ENCODE measurements at places on chromosomes 2 and 18.

GRCh38 chr2:180442860-180443644 lies 436.0 kb upstream of the CWC22 start:
- no peak for DNase-seq

DNA sequence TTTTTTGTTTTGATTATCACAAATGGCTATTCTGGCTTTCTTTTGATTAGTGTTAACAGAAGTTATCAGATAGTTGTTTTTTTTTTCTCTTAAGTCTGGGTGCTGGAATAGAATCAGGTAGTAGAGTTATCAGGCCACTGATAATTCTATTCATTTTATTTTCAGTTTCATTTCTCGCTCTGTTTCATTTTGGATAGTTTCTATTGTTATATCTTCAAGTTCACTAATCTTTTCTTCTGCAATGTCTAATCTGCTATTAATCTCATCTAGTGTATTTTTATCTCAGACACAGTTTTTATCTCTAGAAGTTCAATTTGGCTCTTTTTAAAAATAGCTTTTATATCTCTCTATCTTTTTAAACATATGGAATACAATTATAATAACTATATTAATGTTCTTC lies 241.8 kb upstream of the EPC2 start:
- no peak for DNase-seq

GRCh38 chr2:157233506-157233905 lies 24.0 kb upstream of the GALNT5 start:
- DNase-seq, result no peak

DNA sequence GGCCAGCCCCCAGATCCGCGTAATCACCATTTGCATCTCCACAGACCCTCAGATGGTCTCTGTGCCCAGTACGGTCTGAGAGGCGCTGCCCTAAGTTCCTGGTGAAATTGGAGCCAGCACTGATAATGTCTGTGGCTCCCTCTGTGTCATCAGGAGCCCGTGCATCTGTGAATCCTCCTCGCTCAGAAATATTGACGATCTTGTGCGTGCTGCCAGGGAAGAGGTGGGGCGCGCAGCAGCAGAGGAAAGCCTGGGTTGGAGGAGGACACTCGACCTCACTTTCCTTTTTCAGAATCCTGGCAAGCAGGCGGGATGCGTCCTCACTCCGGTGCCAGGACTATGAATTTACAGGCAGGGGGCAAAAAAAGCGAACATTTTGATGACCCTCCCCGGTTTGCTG lies 686.1 kb upstream of the SALL3 start:
- DNase-seq, result no peak

- DNase-seq, result no peak
These were observed 34.7 kb downstream of the KIDINS220 start for GRCh38 chr2:8802741-8803140.

GRCh38 chr2:29821591-29821990 lies 99.8 kb downstream of the ALK start:
- DNase-seq, result no peak

DNA sequence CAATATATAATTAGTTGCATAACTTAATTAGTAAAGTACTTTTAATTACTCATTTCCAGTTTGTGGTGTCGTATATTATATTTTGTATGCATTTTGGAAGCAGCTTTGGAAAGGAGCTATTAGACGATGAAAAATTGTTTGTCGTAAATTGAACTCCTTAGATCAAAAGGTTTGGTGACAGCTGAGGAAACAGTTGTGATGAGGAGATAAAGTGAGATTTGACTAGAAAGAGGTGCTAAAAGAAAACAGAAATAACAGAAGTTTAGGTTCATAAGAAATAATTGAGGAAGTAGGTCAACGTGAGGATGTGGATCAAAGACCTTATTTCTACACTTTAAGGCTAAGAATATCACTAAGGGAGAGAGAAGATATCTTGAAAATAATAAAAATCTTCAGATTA lies 141.9 kb upstream of the NETO1 start:
- no peak for DNase-seq

DNA sequence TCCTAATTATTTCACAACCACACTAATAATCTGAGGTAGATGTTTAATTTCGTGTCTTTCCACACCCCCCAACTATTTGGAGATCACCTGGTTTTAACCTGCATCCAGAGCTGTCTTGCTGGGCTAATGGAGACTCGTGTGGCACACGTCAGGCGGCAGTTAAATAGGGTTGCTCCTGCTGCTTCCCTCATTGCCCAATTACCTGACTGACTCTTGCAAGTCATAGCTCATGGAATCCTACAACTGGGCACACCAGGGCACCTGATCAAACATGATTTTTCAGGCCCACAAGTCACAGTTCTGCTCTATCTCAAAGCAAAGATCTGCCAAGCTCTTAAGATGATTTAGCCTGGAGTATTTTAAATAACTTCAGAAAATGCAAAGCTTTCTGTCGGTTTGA lies 1430.4 kb upstream of the ACVR2A start:
- no peak for DNase-seq

DNA sequence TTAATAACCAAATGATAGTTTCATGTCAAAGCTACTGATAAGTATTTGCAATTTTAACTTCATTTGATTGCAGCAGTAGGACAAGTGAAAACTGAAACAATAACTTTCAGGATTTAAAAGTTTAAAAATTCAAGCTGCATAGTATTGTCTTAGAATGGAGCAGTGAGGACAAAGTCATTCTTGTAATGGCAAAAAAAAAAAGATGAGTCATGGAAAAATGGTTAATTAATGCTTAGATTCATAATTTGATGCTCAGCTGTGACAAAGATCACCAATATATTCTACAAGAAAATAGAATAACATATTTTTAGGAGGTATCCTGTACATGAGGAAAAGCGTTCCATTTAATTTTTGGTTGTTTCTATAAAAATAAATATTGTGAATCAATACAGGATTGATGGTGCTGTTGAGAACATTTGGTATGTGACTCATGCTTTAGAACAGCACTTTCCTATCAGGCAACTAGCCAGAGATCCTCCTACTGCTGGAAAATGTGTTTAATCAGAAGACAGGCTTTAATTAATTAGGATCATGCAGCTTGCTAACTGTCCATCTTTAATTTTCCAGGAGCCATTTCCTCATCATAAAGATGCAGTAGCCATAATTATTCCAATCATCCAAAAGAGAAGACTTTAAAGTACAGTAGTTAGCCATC lies 239.0 kb upstream of the MMADHC start:
- DNase-seq, result no peak

GRCh38 chr2:219783359-219783975 lies 156.0 kb downstream of the SLC4A3 start:
- no peak for DNase-seq

DNA sequence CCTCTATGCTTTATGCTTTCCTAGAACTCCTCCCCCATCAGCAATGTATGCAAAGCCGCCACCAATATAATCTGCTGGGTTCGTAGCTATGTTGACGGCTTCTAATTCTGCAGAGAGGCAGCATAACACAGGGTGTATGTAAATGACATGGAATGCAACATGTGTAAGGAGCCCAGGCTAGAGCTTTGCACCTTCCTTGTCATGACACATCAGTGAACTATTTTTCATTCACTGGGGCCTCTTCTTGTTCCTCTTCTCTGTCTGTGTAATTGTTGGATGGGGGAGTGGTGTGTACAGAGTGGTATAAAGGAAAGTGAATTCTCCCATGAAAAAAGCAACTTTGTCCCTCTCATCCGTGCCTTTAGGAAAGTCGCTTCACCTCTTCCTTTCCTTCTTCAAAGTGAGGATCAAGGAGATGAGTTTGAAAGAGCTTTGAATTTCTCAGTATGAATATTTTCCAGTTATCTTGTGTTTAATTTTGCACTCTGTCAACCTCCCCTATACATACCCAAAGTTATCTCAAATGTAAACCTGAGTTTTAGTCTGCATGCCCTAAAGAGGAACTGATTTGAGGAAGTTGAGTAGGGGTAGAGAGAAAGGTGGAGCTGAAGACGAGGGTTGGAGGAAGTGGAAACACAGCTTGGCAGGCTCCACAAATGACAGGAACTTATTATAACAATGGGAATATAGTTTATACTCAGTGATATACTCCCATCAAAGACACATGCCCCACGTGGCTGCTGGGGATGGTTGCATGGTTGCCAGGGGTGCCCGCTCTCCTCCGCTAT lies 74.9 kb upstream of the ARL4C start:
- DNase-seq, result no peak

DNA sequence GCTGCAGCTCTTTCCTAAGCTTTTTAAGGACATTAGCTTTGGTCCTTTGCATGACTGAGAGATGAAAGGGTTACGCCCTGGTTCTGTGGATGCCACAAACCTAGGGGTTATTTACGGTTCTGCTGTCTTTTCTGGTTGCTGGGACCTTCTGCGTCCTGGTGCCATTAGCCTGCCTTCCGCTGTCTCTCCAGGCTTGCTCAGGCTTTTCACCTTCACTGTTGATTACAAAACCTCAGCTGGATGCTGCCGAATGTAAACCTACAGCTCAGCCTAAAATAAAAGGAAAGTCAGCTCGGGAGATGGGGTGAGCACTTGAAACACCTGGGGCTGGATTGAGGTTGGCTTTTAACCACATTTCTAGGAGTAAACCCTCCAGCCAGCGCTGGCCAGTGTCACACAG lies 130.9 kb upstream of the ARHGAP28 start:
- no peak for DNase-seq

DNA sequence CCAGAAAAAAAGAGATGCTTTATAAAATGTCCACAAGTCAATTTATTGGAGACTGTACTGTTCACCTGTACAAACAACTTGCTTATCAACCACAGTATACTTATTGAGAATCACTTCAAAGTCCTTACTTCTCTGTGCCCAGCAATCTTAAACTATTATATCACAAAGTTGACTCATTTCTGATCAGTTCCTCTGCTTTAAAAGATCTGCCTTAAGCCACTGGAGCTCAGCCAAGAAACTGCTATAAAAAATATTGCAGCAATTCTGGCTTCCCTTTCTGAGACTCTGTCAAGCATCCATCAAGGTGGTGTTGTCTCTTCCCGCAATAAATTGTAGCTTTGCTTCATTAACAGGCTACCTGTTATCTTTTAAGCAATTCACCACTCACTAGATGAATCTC lies 375.2 kb upstream of the SPHKAP start:
- DNase-seq, result no peak

GRCh38 chr2:186725783-186726182 lies 31.9 kb downstream of the FAM171B start:
- no peak for DNase-seq

GRCh38 chr2:128302011-128302743 lies 16.5 kb downstream of the HS6ST1 start:
- DNase-seq, result no peak

GRCh38 chr2:175929850-175930249 lies 72.2 kb downstream of the LNPK start:
- DNase-seq, result no peak

DNA sequence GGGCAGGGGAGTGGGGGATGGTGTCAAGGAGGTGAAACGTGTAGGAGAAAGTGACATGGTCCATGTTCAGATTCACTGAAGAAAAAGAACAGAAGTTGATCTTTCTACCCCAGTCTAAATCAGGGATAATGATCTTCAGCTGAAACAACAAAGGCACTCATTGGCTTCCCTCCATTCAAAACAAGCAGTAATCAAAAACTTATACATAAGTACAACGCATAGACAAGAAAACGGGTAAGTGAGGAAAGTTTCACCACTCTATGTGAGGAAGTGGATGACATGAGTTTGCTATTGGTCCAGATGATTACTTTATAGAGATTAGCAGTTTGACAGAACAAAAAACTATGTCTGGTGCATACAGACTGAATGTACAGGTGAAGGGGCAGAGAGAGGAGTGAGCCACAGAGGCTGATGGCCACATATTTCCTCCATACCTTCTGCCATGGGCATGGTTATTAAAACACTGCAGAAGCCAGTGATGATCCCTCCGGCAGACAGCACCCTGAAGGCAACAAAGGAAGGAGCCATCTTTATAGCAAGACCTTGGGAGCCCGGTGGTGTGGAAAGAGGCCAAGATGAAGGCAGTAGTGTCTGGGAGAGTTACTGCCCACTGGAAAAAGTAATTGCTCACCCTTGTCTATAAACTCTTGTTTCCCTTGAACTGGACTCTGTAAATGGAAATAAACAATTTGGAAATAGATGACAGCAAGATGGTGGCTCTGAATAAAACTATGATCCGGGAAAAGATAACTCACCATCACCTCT lies 57.7 kb downstream of the SLC25A12 start:
- DNase-seq, result no peak

DNA sequence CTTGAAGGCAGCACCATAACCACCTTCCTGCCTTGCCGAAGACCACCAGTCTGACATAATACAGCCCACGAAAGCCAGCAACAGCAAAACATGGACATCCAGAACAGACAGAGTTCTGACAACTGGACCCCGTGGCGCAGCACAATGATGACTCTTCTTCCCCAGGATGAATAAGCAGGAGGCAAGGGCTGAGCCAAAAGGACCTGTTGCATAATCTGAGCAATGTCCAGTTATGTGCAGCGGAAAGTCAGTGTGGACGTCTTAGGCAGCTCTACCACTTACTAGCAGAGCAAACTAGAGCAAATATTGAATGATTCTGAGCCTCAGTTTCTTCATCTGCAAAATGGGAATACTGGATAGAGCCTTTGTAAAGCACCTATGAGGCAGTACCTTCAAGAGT lies 225.1 kb downstream of the ZBTB7C start:
- no peak for DNase-seq

- no peak for DNase-seq
These were observed 41.0 kb upstream of the FOSL2 start for GRCh38 chr2:28351621-28352020.

- DNase-seq, result no peak
These were observed 126.7 kb downstream of the BCL2 start for GRCh38 chr18:63192885-63193349.

DNA sequence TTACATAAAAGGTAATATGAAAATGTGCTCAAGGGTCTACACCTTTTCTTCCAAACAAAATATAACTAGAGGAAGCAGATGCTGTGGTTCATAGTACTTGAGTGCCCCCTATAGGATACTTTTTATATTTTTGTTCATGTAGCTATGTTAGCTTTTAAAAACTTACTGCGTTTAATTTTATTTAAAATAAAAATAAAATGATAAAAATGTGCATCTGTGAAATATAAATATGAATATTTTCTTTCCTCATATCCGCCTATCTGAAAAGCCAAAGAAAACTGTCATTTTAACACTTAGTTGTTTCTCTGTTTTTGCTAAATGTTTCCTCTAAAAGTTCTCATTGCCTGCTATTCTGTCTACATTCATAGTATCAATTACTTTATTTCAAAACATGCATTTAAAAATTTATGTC lies 9.6 kb upstream of the LRP1B start:
- DNase-seq, result no peak

- DNase-seq, result no peak
These were observed 95.9 kb upstream of the RMDN2 start for GRCh38 chr2:37829202-37829601.

DNA sequence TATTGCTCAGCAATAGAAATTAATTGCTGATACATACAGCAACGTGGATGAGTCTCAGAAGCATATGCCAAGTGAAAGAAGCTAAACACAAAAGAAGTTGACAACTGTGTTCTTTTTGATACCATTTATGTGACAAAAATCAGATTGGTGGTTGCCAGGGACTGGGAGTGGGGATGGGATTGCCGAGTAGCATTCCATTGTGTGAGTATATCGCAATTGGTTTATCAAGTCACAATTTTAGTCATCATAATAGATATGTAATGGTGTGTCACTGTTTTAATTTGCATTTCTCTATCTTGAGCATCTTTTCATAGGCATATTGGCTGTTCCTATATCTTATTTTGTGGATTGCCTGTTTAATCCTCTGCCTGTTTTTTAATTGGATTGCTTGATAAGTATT lies 20.9 kb downstream of the STRADB start:
- no peak for DNase-seq

Measured in stimulated activated CD8-positive, alpha-beta memory T cell treated with anti-CD3 and anti-CD28 coated beads, Interleukin-7, amount 100 ng/mL, for 1 hour (primary cell).